Stimulated activated CD4-positive, alpha-beta T cell treated with anti-CD3 and anti-CD28 coated beads, Interleukin-1b, Interleukin-23, amount 100 ng/mL, for 1 hour (primary cell): ENCODE measurements at places on chromosomes 3 and 15.

DNA sequence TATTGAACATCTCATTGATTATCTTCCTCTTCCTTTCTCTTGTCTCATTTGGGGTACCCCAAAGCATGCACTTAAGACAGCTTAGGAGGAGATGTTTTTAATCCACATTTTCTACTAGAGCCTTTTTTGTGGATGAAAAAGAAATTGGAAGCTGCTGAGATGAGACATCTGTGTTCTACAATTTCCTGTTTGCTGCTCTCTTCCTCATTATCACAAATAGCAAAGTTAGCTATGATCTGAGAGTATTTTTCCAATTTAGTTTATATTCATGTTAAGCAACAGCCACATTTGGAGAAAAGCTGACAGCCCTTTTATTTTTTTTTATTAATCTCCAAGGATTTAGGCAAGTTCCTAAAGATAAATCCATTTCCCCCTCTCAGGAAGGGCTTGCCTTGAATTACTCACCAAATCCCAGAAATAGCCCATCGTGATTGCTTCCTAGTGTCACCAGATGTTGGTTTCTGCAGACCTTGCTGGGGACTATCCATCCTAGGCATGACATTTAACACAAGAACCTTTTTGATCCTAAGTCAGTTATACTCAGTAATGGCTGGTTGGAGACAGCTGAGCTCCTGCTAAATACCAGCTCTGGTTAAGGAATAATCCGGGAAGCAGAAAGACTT is 70.8 kb upstream of the FILIP1L start:
- DNase-seq: no peak

DNA sequence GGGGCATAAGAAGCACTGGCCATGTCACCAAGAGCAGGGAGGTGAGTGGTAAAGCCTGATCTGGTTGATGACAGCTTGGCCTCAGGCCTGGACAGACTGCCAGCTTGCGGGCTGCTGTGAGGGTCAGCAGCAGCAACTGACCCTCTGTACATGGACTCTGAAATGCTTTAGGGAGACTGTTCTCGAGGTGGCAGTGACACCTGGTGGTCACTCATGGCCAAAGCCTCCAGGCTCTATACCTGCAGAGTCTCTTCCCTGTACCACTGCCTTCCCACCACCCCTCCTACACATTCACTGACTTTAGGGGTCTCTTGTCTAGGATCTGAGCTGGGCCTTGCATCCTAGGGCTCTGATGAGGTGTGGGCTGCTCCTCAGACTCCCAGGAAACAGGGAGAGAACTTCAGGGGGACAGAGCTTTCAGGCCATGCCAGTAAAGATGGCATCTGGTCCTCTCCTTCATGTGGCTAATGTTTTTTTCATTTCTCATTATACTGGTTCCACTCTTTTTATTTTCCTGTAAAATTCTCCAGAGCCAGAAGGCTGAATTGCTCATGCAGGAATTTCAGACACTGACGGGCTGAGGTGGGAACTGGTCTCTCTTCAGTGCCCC is 17.2 kb upstream of the TIMP4 start:
- no peak for DNase-seq

GRCh38 chr3:146640955-146641867 is 36.1 kb upstream of the PLSCR5 start:
- DNase-seq: no peak

DNA sequence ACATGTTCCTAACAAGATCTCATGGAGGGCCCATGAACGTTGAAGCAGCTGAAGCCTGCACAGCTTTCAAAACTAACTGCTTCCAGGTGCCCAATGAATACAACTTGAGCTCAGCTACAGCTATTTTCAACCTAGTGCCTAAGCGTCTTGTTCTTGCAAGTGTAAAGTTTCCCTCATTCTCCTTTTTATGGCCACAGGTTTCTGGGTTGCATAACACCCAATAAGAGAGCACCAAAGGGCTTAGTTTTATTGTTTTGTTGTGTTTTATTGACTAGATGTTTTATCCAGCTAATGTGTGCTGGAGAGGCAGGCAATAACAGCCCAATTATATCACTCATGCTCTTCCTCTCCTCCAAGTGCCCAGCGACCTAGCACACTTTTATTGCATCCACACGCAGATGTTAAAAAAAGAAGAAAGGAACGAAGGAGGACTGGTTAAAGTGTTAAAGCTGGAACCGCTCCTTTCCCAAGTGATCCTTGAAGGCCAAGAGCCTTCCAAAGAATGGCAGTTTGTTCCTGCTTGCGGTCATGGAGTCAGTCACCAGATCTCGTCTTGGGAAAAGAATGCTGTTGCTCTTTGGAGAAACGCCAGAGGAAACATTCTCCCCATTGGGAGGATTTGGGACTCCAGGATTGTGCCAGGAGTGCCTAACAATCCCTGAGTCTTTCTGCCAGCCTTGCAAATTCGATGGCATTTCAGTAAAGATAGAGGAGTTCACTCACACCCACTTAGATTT is 156.9 kb downstream of the MEX3B start:
- DNase-seq: no peak

DNA sequence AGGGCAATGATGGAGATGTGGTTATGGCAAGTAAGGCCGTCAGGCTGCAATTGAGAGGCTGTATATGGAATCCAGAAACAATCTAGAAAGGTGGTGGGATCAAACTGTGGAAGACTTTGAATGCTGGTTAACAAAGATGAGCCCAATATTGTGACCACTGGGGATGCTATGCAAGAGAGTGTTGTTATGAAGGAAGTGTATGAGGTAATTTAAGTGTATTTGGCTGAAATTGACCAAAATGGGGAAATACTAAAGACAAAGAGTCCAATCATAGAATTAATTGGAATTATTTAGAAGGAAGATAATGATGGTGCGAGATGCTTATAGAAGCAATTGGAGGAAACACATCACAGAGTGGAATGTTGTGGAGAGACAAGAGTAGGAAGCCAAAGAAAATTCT is 24.5 kb downstream of the BTLA start:
- DNase-seq: no peak

DNA sequence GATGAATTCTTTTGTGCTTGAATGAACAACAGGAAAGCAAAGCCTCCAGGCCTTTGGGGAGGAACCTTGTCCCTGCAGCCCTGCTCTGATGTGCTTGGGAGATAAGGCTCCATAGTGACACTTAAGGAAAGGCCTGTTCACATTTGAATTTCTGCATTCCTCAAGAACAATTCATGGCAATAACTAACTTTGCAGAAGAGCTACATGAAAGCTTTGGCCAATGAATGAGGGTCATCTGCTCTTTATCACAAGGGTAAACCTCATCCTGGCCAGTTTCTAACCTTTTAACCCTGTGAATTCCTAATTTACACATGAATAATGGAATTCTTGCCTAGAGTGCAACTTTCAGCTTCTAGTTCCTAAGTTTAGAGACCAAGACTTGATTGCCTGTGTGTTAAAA is 5.6 kb downstream of the PRTG start:
- DNase-seq: no peak

- DNase-seq: no peak
These were observed 54.0 kb upstream of the BBX start for GRCh38 chr3:107468782-107469181.

- no peak for DNase-seq
These were observed 1.5 kb downstream of the TMEM44 start for GRCh38 chr3:194631696-194632095.

DNA sequence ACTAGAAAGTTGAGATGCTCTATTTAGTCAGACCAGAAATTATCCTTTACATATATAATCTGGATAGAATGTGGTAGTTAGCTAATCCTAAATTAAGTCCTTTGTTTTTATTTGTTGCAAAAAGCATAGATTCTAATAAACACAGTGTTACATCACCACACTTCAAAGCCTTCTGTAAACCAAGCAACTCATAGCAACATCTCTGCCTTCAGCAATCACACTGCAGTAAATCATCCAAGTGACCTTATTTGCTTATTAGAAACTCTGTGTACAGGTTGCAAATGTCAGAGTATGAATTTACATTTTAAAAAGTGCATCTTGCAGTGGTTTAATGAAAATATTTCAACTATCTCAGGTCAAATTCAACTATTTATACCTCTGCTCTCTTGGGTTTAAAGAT is 242.5 kb downstream of the GBE1 start:
- no peak for DNase-seq

DNA sequence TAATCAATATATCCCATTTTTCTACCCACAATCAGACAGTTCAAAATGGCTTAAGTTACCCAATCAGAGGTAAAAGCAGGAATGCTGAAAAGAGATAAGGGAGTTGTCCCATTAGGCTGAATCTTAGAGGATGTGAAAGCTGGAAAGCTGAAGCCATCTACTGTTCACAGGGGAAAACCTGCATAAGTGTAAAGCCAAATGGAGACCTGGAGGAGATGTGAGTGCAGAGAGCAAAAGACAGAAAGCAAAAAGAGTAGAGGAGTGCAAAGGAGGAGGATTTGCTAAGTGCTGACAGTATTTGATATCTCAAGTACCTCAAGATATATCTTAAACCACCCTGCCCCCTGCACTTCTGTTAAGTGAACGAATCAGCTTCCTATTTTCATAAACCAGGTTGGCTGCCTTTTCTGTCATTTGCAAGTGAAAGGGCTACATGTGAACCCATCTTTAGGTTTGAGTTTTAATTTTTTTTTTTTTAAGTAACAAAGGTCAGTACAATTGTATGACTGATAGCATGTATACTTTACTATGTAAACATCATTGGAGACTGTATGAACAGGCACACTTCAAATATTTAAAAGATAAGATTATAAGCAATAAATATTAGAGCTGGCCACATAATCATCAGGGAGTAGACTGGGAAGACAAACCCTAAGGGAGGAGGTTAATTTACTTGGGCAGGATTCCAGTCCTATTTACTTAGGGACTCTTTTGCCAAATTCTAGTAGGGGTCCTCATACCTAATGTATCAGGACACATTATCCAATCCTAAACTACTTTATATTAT is 22.8 kb upstream of the P2RY1 start:
- DNase-seq: no peak

DNA sequence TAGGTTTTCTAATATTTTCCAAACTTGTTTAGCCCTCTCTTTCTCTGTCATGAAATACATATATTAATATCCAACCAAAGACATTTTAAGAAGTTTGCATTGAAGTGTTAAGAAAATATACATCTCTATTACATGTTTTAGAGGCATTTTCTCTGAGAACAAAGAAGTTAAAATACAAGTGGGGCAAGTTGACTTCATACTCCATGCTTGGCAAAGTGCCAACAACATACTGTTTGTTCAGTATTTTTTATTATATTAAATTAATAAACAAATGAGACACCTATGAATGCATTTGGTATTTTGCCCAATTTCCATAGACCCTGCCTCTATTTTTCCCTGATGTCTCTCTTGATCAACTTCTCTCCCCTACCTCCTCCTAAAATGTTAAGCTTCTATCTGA is 232.8 kb upstream of the MRPL3 start:
- DNase-seq: no peak

DNA sequence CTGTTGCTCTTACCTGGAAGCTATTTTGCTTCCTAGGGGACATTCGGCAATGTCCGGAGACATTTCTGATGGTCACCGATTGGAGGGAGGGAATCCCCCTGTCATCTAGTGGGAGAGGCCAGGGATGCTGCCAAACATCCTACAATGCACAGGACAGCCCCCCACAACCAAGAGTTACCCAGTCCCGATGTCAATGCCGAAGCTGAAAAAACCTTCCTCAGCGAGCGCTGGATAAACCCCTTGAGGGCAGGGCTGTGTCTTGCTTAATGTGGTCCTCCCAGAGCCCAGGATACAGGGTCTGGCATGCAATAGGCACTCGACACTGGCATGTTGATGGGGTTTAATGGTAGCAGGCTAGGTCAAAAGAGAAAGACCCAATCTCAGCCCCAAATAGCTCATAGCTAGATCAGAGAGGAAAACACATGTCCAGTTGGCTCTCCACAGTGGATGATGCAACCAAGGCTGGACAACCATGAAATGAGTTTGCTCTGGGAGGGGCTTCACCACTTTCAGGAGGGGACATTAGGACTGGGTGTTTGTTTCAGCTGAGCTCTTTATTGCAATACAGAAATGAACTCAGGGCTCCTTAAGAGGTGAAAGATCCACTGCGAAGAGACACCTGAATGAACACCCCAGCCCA is 16.5 kb upstream of the PAQR5 start:
- DNase-seq: no peak

DNA sequence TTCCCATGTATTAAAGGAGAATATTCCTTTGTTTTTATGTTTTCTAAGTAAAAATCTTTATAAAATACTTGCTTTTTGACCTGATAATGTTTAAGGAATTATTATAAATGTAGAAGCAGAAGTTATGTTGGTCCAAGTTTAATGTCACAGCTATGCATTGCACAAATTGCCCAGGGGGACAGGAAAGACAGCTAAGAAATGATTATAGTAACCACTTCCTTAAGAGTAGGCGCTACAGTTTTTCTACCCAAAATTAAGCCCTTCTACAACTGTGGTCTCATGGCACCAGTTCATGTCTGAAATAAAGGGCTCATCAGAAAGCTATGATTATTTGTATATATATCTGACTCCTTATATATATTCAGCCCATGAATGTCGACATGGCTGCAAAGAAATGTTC is 176.4 kb downstream of the GBE1 start:
- no peak for DNase-seq

DNA sequence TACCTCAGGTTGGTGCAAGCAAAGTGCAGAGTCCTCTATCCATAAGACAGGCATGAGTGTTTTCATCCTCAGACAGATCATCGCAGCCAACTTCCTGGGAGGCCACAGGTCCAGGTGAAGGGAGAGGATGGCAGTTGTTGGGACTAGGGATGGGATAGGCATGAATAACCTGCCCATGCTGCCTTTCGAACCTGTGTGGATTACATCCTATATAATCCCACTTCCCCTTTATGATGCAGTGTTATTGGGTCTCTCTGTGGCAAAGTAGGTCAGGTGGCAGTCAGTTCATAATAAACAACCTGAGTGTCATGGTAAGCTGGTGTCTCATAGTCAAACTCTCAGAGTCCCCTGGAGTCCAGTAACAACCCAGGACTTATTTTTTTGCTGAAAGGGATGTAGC is 40.4 kb downstream of the CCR3 start:
- no peak for DNase-seq

- DNase-seq: no peak
These were observed 103.8 kb upstream of the PRICKLE2 start for GRCh38 chr3:64329037-64329436.

GRCh38 chr3:33658621-33658990 is 59.4 kb downstream of the CLASP2 start:
- DNase-seq: no peak

GRCh38 chr3:182180654-182181385 is 469.1 kb downstream of the SOX2 start:
- no peak for DNase-seq

DNA sequence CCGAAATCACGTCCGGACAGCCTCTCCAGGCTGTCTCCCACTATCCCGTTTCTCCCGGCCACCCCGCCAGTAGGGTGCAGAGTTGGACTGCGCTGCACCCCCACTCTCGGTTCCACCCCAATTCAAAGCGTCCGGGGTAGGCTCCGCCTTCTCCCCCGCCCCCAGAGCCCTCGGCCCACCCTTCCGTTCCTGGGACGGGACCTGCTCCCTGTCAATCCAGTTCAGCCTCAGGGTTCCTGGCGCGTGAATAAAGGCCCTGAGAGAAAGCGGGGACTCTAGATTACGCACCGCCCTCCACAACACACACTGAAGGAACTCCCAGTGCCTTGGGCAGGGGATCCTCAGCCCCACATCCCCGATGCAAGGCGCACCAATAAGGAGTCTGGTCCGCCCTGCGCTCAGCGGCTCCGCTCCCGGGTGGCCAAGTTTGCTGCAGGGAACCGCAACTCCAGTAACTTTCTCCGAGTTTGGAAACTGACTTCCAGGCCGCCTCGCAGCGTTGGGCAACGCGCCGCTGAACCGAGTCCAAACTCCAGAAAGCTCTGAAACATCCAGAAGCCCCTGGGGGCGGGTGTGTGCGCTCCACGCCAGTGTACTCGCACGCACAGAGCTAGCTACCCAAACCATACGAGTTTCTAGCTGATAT is 1.9 kb downstream of the ADAMTS9 start:
- DNase-seq: no peak
